ENCODE measurements at places on chromosomes 2 and 18.

- no peaks in the 10 kb centered on the region for H3K36me3 ChIP-seq
- no peak for DNase-seq
- no peaks in the 10 kb centered on the region for H3K4me1 ChIP-seq
- no peak overlapping the region for H3K27ac ChIP-seq
Observed at GRCh38 chr2:104384961-104385360, 469.0 kb upstream of the POU3F3 start.

DNA sequence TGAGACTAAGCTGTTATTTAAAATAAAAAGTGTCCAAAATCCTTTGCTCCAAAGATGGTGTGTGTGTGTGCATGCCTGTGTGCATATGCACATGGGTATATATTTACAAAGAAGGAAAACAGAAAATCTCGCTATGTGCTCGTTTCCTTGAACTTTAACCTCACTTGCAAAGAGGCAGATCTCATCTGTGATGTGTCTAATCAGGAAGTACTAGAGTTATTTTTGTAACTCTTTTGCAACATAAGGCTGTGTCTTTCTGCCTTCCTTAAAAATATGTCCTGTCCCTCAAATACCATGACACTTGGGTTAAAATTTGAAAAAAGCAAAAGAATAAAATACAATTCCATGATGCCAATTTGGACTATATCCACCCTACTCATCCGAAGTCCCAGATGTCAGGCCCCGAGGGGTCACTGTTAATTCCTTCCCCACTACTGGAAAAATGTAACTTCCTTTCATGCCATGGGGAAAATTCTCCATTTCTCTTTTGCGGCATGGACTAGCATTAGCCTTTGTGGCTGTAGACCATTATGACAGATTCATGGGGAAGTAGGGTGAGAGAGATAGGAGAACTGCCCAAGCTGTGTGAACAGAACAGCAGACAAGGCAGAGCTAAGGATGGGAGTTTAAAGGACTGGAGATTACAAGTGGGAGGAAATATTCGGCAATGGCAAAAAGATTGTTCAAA lies 191.3 kb downstream of the MYO1B start:
- no peaks in the 10 kb centered on the region for H3K27me3 ChIP-seq
- DNase-seq, result no peak
- H3K4me1 ChIP-seq, result no peaks in the 10 kb centered on the region

DNA sequence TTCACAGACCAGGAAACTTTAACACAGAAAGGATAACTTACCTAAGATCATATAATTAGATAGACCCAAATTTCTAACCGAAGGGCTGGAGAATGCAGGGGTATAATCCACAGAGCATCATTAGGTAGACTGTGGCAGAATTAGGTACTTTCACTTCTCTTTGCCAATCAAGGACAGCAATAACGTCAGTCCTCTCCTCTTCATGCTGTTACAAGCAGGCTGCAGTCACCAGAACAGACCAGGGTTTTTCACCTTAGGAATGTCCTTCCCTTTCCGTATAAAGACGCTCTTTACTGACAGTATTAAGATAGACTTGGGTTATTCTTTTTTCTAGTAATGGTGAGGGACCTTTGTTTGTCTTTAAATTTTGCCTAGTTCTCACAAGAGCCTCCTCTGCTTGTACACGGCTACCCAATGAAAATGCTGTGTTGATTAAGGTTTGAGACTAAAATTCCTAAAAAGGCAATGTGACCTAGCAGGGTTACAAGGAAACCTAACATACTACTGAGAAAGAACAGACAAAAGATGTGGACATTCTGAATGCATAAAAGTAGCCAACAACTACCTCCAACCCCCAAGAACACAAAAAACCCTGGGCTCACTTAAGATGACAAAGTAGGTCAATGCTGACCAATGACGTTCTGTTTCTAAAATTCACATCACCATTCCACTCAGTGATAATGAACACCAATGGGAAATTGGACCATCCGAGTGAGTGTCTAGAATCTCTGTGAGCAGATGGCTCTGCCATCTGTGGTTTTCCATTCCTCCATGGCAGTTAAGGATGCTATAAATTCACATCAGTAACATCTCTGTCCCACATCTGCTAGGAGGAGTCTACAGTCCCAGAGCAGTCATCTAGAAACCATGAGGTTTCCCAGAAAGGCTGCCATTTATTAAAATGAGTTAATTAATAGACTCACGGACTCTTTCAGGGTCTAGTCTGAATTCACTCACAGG lies 2.1 kb downstream of the PDIA6 start:
- H3K27ac ChIP-seq, result peak overlapping the region; percentile 88
- peaks cover 25% of the 10 kb centered on the region for H3K4me1 ChIP-seq
- no peaks in the 10 kb centered on the region for H3K27me3 ChIP-seq
- H3K36me3 ChIP-seq, result no peaks in the 10 kb centered on the region
- no peak overlapping the region for H3K4me3 ChIP-seq

- H3K4me3 ChIP-seq, result no peak overlapping the region
- H3K36me3 ChIP-seq, result peaks cover 12% of the 10 kb centered on the region
- DNase-seq, result no peak
- H3K27ac ChIP-seq, result no peak overlapping the region
- no peaks in the 10 kb centered on the region for H3K4me1 ChIP-seq
Observed at GRCh38 chr2:63379451-63379850, 208.8 kb downstream of the WDPCP start.

DNA sequence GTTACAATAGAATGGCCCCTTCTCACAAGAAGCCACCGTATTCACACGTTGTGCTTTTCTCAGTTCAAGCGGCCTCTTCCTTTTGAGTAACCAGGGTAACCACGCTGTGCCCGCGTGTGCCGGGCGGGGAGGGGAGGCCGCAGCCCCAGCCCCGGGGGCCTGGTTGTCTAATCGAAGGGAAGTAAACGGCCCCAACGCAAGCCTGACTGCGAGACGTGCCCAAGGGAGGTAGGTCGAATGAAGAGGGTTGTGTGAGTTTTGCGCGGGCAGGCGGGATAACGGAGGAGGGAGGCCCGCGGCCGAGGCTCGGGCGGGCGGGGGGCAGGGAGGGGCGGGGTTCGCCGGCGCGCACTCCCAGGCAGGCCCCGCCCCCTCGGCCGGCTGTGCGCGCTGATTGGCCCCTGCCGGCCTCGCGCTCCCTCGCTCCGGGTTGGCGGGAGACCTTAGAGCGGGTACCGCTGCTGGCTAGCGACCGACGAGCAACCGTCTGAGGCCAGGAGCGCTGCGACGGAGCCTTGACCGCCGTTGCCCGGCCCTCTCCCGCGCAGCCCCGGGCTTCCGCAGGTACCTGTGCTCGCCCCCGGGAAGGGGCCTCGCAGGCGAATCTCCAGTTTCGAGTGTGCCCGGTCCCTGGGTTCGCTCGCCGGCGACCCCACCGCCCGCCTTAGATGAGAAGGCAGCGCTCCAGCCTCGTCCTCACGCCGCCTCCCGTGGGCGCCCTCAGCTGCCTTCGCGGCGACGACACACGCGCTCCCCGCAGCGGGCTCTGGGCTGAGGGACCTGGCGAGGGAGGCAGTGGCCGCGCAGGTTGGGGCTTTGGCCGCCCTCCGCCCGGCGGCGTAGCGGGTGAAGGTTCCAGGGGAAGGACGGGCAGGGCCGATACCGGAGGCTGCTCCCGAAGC lies at the start of gene SPDYA:
Gene SPDYA (plus strand): TSS at position 451 of the 902 bp plus-strand sequence. CDS start 5,181 bp downstream, outside the sequence.
- H3K27me3 ChIP-seq, result no peaks in the 10 kb centered on the region
- peak within 1 kb of the TSS; percentile 56 for H3K4me3 ChIP-seq
- peaks cover 11% of the 10 kb centered on the region for H3K4me1 ChIP-seq
- no peak within 1 kb of the TSS for H3K27ac ChIP-seq
- no peaks in the 10 kb centered on the region for H3K36me3 ChIP-seq

GRCh38 chr2:106192752-106193689 lies 1.1 kb downstream of the UXS1 start:
- H3K36me3 ChIP-seq, result no peaks in the 10 kb centered on the region
- H3K4me1 ChIP-seq, result peaks cover 15% of the 10 kb centered on the region
- H3K27me3 ChIP-seq, result no peaks in the 10 kb centered on the region

DNA sequence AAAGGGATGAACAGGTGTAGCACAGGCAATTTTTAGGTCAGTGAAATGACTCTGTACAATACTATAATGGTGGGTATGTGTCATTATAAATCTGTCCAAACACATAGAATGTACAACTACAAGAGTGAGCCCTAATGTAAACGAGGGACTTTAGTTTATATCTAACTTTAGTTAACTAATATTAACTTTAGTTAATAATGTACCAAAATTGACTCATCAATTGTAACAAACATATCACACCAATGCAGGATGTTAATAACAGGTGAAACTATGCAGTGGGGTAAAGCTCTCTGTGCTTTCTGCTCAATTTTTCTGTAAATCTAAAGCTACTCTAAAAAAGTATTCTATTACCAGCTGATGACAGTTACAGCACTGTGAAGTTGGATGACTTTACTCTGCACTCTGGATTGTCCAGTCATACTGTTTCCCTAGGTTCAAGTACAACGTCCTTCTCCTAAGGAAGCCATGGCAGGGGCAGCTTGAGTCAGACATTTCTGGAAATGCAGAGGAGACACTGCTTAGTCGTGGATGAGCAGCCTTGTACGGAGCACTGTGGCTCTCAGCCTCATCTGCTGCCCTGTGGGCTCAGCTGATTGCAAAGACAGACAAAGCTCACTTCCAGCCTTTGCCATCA lies 26.1 kb downstream of the TGFA start:
- H3K36me3 ChIP-seq, result no peaks in the 10 kb centered on the region
- no peak overlapping the region for H3K27ac ChIP-seq

DNA sequence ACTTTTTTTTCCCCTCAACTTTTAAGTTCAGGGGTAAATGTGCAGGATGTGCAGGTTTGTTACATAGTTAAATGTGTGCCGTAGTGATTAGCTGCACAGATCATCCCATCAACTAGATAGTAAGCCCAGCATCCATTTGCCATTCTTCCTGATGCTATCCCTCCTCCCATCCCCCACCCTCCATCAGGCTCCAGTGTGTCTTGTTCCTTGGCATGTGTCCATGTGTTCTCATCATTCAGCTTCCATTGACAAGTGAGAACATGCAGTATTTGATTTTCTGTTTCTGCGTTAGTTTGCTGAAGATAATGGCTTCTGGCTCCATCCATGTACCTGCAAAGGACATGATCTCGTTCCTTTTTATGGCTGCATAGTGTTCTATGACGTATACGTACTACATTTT lies 47.2 kb upstream of the STON1 start:
- no peaks in the 10 kb centered on the region for H3K4me1 ChIP-seq
- no peak overlapping the region for H3K4me3 ChIP-seq
- no peak for DNase-seq
- H3K36me3 ChIP-seq, result no peaks in the 10 kb centered on the region

GRCh38 chr2:112542984-112543661 lies 858 bp downstream of the POLR1B start:
- peak overlapping the region; percentile 88 for H3K27ac ChIP-seq
- H3K27me3 ChIP-seq, result no peaks in the 10 kb centered on the region
- H3K4me1 ChIP-seq, result peaks cover 24% of the 10 kb centered on the region

DNA sequence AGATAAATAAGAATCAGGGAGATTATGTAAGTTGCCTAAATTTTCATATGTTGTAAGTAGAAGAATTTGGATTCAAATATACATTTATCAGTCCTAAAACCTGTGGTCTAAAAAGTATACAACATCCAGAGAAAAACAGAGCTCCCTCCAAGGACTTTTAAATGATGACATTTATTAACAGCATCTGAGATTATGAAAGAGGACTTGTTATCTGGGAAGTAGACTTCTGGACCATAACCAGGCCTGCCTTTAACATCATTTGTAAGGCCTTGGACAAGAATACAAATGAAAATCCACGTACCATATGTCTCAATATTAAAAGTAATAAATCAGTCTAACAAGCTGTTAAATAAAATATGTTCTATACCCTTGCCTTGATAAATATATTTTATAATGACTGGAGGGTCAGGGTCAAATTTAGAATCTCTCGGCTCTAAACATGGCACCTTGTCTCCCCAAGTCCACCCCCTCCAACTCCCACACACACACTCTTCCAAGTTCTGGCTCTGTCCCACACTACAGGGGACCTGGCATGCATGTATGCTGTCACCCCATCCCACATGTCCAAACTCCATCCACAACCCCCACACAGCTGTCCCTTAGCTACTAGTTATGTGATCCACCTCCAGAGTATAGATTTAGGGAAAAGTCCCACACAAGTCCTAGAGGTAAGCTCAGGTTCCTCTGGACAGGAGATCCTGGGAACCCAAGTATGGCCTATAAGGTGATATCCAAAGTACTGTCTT lies 382.6 kb downstream of the CDH2 start:
- H3K4me3 ChIP-seq, result no peak overlapping the region
- H3K27ac ChIP-seq, result no peak overlapping the region
- no peaks in the 10 kb centered on the region for H3K27me3 ChIP-seq
- H3K36me3 ChIP-seq, result no peaks in the 10 kb centered on the region
- no peaks in the 10 kb centered on the region for H3K4me1 ChIP-seq

GRCh38 chr2:106885329-106885728 lies 638 bp downstream of the ST6GAL2 start:
- no peak for DNase-seq
- peaks cover 7% of the 10 kb centered on the region for H3K4me1 ChIP-seq
- peaks cover 26% of the 10 kb centered on the region for H3K27me3 ChIP-seq
- no peaks in the 10 kb centered on the region for H3K36me3 ChIP-seq
- H3K4me3 ChIP-seq, result no peak overlapping the region
- no peak overlapping the region for H3K27ac ChIP-seq

- H3K27me3 ChIP-seq, result no peaks in the 10 kb centered on the region
- no peaks in the 10 kb centered on the region for H3K4me1 ChIP-seq
- H3K4me3 ChIP-seq, result no peak overlapping the region
- no peaks in the 10 kb centered on the region for H3K36me3 ChIP-seq
Observed at GRCh38 chr18:36593641-36594040, 235.2 kb downstream of the TPGS2 start.

GRCh38 chr2:144431392-144431783 lies 88.5 kb downstream of the ZEB2 start:
- no peak for DNase-seq
- peak overlapping the region; percentile 31 for H3K4me3 ChIP-seq
- H3K27me3 ChIP-seq, result no peaks in the 10 kb centered on the region

DNA sequence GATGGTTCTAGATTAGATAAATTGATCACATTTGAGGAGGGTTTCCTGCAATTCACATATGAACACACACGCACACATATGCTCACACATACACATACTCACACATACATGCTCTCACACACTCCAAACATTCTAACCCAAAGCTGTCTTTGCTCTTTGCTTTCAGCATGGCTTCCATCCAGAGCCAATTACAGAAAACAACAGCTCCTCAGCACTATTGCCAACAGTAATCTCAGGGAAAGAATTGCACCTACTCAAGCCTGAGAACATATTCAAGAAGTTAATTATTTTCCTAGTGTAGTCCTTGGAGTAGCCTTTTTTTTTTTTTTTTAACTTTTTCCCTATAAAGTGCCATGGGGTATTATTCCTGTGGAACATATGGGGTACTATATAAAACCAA lies 246.9 kb upstream of the PARD3B start:
- H3K27me3 ChIP-seq, result no peaks in the 10 kb centered on the region
- no peaks in the 10 kb centered on the region for H3K4me1 ChIP-seq
- H3K27ac ChIP-seq, result no peak overlapping the region
- DNase-seq, result no peak

- no peaks in the 10 kb centered on the region for H3K27me3 ChIP-seq
- H3K4me1 ChIP-seq, result no peaks in the 10 kb centered on the region
- no peaks in the 10 kb centered on the region for H3K36me3 ChIP-seq
- no peak overlapping the region for H3K27ac ChIP-seq
Observed at GRCh38 chr2:20997953-20998722, 45.7 kb downstream of the APOB start.

DNA sequence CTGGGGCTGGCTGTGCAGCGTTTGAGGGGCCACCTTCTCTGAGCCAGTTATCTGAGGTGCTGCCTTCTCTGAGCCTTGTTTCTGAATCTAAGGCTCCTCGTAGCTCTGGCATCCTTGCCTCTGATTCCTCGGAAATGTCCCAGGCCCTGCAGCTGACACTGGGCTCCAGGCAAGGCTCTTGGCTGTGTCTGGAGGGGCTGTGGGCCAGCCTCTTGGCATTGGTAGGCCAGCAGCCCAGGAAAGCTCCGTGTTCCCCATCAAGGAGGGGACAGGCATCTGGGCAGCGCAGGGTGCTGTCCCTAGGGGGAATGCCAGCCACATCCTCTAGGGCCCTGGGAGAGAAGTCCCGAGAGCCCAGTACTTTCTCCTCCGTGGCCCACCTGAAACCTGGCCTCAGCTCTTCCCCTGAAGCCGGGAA lies 40.7 kb upstream of the TAF1B start:
- H3K4me1 ChIP-seq, result peaks cover 29% of the 10 kb centered on the region
- no peak overlapping the region for H3K4me3 ChIP-seq
- H3K36me3 ChIP-seq, result no peaks in the 10 kb centered on the region
